GM18507 (cell line): ENCODE measurements at places on chromosomes 13 and 19.

DNA sequence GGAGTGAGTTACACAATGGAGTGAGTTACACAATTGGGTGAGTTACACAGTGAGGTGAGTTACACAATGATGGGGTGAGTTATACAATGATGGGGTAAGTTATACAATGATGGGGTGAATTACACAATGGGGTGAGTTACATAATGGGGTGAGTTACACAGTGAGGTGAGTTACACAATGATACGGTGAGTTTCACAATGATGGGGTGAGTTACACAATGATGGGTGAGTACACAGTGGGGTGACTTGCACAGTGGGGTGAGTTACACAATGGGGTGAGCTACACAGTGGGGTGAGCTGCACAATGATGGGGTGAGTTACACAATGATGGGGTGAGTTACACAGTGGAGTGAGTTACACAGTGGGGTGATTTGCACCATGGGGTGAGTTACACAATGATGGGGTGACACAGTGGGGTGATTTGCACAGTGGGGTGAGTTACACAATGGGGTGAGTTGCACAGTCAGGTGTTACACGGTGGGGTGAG lies 52.5 kb upstream of the GAS6 start:
- DNase-seq, result no peak

DNA sequence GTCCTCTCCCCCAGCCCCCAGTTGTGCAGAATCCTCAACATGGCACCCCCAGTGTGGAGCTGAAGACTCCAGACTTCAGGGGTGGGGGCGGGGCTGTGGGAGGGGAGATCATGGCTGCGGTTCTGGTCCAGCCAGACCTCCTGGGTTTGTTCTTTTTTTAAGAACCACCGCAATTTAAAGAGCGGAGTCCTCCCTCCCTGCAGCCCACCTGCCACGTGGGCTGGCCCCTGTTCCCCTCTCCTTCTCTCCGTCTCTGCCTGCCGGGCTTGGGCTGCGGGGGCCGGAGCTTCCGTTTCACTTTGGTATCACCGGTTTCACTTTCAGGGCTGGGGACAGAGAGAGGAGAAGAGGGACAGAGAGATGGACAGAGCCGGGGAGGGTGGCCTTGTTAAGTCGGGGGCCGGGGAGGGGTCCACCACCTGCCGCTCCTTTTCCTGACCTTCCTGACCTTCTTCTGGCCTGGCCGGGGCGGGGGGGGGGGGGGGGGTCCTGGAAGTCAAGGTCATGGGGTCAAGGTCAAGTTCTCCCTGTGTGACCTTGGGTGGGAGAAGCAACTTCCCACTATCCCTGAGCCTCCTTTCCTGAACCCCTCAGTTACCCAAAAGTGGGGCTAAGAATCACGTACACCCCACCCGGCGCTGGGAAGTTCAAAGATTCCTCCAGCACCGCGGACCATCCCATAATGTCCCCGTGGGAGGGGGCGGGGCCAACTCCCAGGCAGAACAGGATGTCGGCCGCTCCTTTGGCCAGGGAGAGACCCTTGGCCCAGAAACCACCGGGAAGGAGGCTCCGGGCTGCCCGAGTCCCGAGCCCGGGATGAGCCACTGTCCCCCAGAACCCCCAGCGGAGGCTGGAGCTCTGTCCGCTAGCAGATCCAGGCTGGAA lies 11.3 kb upstream of the ZBTB7A start:
- DNase-seq, result peak; percentile 71

DNA sequence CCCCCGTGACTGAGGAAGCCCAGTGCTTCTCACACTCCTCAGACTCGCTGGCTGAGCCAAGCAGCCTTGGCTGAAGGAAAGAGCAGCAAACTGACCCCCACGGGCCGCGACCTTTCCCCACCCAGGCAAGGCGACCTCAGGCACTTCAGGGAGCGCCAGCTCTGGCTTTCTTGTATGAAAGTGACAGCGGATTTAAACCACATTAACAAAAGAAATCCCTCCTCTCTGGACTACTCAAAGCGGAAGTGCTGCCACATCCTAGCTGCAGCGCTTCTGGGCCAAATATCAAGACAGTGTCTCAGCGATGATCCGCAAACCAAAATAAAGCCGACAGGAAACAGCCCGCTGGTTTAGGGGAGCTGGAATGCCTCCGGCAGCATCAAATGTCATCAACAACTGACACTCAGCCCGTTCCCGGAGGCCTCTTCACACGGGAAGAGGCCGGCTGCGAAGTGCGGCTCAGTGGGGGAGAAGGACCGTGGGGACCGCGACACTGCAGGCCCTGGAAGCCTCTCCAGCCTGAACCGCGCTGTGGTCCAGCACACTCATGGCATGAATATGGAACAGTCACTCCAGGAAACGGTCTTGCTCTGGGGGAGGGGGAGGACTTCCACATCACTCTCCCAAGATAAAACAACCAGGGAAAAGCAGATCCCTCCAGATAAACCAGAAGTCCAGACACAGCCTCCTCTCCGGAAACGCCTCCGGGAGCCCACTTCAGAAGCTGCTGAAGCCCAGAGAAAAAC lies 1.4 kb downstream of the RASA3 start:
- no peak for DNase-seq

GRCh38 chr19:2962018-2962670 lies 15.2 kb upstream of the TLE6 start:
- peak; percentile 62 for DNase-seq

DNA sequence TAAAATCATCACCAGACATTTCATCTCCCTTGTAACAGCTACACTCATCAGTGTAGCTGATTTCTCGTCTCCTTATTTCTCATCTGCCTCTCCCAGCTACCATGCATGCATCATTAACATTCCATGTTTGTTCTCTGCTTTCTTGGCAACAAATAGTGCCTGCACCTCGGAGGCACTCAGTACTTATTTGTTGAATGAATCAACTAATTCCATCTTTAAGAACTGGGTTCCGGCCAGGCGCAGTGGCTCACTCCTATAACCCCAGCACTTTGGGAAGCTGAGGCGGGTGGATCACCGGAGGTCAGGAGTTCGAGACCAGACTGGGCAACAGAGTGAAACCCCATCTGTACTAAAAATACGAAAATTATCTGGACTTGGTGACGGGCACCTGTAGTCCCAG lies 63.9 kb upstream of the GTF3A start:
- no peak for DNase-seq

- no peak for DNase-seq
Measured at GRCh38 chr13:109390391-109390790, 396.0 kb downstream of the IRS2 start.

DNA sequence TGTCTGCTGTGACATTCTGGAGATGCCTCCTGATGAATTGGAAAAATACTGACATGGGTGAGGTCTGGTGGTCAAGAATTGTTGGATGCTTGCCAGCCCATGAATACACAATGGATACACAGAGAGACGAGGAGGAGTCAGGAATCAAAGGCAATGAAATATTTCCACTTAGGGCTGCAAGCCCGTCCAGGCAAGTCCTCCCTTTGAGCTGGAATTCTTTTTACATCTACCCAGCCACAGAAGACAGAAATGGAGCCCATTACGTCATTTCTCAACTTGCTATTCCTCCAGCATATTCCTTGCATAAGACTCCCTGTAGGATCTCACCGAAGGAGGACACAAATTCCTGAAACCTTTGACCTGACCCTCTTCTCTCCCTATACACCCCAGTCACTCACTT lies 15.7 kb upstream of the IGFL4 start:
- DNase-seq, result no peak

- no peak for DNase-seq
Measured at GRCh38 chr19:2201473-2202148, 34.5 kb downstream of the PLEKHJ1 start.

- no peak for DNase-seq
Measured at GRCh38 chr13:80742033-80742432, 401.1 kb upstream of the SPRY2 start.

DNA sequence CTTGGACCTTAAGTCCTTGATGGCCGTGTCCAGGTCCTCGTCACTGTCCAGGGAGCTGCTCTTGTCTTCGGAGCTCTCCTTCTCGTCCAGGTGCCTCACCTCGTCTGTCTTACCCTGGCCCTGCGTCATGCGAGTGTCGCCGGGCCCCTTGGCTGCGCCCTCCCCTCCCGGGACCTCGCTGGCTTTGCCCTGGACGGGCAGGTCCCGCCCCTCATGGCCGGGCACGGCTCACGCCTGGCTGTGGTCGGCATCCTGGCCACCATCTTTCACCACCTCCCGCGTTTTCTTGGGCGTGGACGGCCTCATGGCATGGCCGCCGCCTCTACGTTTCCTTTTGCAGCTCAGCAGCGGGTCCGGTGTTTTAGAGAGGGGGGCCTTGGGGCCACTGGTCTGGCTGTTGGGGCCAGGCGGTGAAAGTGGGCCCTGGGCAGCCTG lies 14.8 kb downstream of the RB1 start:
- DNase-seq, result no peak

GRCh38 chr19:13160557-13160956 lies 10.3 kb downstream of the IER2 start:
- no peak for DNase-seq

- no peak for DNase-seq
Measured at GRCh38 chr19:53466726-53467484, 628 bp upstream of the ZNF813 start.

DNA sequence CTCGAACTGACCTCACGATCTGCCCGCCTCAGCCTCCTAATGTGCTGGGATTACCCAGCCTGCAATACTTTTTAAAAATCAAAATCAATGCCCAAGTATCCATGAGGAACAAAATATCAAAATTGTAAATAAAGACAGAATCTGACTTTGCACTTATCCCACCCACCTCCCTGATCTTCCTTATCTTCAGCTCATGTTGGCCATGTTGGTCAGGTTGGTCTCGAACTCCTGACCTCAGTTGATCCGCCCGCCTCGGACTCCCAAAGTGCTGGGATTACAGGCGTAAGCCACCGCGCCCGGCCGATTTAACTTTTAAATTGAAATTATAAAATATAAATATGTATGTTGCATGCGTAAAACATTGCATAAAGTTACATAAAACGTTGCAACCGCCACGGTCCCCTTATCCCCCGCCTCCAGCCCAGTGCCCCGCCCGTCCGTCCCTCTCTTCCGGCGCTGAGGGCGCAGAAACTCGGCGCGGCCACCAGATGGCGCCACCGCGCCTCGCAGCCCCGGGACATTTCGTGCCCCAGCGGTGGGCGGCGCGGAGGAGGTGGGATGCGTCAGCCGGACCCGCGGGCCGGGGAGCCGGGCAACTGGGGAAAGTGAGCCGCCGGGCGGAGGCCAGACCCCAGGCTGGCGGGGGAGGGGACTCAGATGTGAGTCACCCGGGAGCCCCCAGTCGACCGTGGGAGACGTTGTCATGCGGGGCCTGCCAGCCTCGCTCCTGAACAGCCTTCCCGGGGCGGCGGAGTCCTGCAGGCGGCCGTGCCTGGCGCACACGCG lies 1.5 kb upstream of the GADD45B start:
- no peak for DNase-seq

DNA sequence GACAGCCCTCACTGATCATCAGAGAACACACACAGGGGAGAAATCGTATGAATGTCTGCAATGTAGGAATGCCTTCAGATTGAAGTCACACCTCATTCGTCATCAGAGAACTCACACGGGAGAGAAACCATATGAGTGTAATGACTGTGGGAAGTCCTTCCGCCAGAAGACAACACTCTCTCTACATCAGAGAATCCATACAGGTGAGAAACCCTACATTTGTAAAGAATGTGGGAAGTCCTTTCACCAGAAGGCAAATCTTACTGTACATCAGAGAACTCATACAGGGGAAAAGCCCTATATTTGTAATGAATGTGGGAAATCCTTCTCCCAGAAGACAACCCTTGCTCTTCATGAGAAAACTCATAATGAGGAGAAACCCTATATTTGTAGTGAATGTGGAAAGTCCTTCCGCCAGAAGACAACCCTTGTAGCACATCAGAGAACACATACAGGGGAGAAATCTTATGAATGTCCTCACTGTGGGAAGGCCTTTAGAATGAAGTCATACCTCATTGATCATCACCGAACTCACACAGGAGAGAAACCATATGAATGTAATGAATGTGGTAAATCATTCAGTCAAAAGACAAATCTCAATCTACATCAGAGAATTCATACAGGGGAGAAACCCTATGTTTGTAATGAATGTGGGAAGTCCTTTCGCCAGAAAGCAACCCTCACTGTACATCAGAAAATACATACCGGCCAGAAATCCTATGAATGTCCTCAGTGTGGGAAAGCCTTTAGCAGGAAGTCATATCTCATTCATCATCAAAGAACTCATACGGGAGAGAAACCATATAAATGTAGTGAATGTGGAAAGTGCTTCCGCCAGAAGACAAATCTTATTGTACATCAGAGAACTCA lies 32.5 kb downstream of the ZNF567 start:
- no peak for DNase-seq

GRCh38 chr13:23903906-23904280 lies 6.6 kb upstream of the C1QTNF9B start:
- DNase-seq, result no peak

GRCh38 chr13:110347088-110347487 lies 40.0 kb downstream of the COL4A2 start:
- no peak for DNase-seq

GRCh38 chr13:29379281-29379680 lies 216.2 kb downstream of the SLC7A1 start:
- no peak for DNase-seq

- peak; percentile 57 for DNase-seq
Measured at GRCh38 chr19:18086590-18087138, at the start of gene IL12RB1. TSS of gene IL12RB1 (minus strand) at chr19:18086934. CDS start at chr19:18086823, 111 bp downstream.

DNA sequence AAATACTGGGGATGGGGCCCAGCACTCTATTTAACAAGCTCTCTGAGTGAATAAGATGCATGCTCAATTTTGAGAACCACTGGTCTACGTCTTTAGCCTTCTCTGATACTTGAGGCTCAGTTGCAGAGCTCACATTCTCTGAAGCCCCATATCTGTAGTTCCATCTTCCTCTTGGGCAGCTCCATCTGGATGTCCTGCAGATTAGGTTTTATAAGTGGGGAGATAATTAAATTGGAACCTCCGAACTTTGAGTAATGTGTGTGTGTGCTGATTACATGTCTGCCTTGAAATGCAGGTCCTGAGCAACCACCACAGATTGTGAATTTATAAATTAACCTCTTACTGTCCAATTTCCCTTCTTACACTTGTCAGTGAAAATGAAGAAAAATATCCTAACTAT lies 7.2 kb upstream of the RASL11A start:
- no peak for DNase-seq

- no peak for DNase-seq
Measured at GRCh38 chr19:44614313-44614712, 950 bp downstream of the IGSF23 start.

GRCh38 chr19:38945562-38946228 lies 15.0 kb downstream of the MRPS12 start:
- no peak for DNase-seq

GRCh38 chr13:66875264-66875663 lies 354.9 kb downstream of the PCDH9 start:
- no peak for DNase-seq

- DNase-seq, result no peak
Measured at GRCh38 chr13:105410602-105411001, 1124.9 kb downstream of the EFNB2 start.

DNA sequence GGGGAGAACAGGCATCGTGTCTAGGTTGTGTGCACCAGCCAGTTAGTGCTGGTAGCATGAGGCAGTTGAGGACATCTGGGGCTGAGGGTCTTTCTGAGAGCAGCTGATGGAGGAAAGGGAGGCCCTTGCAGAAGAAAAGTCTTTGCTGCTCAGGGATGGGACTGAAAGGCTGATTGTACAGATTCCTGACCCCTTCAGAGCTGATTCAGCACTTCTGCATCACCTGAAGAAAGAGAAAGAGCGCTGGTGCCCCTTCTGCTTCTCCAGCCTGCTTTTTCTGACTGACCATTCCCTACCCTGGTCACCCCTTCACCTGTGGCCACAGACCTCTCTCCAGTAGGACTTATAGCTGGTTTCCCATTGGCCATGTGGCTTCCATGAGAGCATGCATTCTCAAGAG lies 476.2 kb downstream of the TSHZ3 start:
- DNase-seq, result no peak
